Stimulated activated CD8-positive, alpha-beta memory T cell treated with anti-CD3 and anti-CD28 coated beads, Interleukin-7, amount 100 ng/mL, for 1 hour (primary cell): ENCODE measurements at places on chromosomes 2 and 18.

DNA sequence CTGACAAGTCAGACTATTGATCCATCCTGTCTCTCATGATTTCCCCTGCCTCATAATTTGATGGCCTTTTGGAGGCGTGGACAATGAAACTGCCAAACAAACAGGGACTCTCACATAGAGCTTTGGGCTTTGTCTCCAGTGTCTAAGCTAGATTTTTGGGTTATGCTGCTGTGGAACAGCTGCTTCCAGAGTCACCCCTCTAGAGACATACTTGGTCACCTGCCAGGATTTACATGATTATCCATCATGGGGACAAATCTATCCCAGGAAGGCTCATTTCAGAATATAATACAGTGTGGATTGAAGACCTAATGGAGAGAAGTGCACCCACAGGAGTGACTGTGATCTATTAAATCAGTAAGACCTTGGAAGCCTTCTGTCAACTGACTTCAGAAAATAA, 159.6 kb downstream of the SLC8A1 start:
- DNase-seq = no peak

DNA sequence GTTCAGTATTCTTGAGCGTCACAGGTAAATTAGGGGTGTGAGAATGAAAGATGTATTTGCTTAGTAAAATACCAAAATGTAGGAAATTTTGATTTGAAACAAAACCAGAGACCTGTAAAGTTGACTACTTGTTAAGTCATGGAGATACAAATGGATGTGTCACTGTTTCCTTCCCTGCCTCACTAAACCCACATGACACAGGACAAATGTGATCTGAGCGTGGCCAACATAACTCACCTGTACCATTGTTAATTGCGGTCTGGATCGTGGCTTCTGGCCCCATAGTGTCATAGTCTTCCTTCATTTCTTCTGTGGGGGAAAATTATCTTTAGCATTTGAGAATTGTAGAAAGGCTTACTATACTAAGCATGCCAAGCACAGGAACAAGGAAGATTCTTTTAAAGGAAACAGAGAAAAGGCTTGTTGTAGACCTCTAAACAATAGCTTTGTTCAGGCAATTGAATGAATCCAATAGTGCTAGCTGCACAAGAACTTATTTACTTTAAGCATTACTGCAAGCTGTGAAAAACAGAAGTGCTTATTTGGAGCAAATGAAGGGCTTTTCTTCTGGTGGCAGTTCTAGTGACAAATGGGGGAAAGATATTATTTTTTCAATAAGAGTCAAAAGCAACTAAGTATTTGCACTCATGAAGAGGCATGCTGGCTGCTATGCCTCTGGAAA, 95.2 kb downstream of the ZEB2 start:
- DNase-seq = no peak

DNA sequence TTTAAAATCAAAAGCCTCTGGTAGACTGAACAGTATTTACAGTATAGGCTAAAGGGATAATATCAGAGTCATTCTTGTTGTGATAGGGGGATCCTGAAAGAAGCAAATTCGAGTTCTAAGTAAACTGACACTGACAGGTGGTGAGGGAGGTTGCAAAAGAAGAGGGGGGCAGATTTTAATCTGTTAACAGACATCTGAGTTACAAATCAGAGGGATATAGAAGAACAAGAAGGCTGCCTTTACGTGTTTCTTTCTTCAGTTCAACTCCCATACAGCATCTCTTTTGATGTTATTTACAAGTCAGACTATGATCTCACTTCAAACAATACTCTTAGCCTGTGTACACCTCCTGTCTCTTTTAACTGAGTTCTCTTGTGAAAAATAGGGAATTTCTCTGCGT, 16.3 kb upstream of the ITGA4 start:
- no peak for DNase-seq

DNA sequence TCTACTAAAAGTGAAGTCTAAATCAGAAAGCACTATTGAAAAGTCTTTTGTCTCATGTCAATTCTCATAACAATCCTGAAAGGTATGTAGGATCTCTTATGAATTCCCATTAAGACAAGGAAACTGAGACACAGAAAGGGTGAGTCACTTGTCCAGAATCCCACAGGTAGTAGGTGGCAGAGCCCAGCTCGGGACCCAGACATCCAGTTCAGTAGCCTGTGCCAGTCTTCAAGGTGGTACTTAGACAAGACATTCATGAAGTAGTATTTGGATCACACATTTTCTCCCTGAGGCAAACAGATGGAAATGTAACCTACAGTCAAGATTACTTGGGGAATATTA, 14.8 kb upstream of the PARD3B start:
- no peak for DNase-seq

GRCh38 chr2:16862471-16862870, 196.8 kb upstream of the CYRIA start:
- DNase-seq = no peak

- no peak for DNase-seq
Measured at GRCh38 chr2:21220930-21221329, 97.2 kb downstream of the TDRD15 start.

DNA sequence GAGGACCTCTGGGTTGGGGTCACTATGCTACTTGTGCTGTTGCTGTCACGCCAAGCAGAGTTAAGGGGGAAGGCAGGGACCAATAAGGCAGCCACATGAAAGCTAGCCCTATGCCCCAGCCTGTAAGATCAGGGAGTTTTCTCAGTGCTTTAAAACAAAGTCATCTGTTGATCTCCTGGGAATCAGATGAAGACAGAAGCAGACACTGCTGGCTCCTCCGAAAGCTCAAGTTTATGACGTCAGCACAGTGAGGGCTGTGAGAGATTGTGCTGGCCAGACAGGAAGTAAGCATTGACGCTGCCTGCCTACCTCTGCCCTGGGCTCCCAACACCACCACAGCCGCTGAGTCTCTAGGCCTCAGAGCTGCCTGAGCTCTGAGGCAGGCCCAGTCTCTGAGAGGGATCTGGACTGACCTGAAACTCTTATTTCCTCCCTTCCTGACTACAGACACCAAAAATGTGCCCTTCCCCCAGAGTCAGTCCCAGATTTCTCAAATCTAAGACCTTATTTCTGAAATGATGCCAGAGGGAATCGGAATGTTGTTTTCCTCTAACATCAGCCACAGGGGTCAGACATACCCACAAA, 118.1 kb upstream of the EPAS1 start:
- DNase-seq = peak; percentile 12

GRCh38 chr18:8215741-8216140, 393.5 kb upstream of the RAB12 start:
- DNase-seq = no peak

DNA sequence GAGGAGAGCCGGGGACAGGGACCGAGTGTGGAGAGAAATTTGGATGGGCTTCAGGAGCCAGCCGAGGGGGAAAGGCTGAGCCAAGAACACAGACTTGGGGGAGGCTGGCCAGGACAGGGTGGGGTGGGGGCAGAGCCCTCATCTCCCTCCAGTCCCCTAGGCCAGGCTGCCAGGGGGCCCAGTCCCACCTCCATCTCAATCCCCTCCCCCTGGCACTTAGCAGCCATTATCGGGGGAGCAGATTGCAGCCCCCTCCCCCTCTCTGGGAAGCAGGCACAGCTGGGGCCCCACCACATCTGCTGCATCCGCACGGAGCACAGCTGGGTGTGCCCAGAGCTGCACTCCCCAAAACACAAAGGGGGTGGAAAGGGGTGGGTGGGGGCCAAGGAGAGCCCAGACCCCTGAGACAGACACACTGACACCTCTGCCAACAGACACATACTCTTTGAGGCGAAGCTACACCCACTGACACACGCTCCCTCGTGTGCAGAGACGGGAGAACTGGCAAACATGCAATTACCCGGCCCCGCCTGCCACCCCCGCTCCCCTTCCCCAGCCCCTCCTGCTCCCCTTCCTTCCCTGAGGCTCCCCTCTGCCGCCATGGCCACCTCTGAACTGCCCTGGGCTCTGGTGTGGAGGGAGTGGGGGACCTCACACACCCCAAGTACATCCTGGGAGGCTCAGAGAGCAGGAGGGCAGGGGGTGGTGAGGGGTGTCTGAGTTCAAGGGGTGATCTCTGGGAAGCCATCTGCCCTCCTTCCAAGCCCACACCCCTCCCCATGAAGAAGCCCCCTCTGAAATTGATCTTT, 5.1 kb upstream of the ASIC4 start:
- DNase-seq = no peak

- no peak for DNase-seq
Measured at GRCh38 chr2:120497261-120497977, 151.5 kb downstream of the INHBB start.

- DNase-seq = no peak
Measured at GRCh38 chr2:85247610-85248009, 80.2 kb downstream of the TGOLN2 start.

GRCh38 chr2:86203614-86204013, 4.4 kb downstream of the MRPL35 start:
- DNase-seq = no peak

DNA sequence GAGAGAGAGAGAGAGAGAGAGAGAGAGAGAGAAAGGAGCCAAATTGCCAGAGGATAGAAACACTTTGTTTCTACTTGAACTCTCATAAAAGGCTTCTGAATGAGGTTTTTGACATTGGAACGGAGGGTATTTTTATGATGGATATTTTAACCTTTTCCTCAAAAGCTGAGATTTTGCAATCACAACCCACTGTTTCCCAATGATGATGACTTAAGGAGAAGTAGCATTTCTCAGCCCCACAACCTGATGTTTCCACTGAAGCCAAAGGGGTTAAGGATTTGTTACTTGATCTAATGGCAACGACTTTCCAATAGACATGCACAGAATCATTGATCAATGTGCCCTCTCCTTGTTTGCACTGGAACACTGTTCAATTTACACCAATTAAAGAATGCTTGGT, 67.1 kb upstream of the POU3F3 start:
- no peak for DNase-seq

DNA sequence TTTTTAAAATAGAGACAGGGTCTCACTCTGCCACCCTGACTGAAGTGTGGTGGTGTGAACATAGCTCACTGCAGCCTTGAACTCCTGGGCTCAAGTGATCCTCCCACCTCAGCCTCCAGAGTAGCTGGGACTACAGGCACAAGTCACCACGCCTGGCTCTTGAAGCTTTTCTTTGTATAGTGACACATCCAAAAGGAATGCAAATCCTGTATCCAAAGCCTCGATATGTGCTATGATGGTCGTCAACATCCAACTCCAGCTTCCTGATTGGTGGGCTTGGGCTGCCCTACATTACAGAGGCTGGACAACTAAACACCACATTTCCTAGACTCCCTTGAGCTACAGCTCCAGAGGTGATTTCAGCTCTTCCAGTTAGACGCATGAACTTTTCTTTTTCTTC, 101.7 kb upstream of the PGAP1 start:
- no peak for DNase-seq

DNA sequence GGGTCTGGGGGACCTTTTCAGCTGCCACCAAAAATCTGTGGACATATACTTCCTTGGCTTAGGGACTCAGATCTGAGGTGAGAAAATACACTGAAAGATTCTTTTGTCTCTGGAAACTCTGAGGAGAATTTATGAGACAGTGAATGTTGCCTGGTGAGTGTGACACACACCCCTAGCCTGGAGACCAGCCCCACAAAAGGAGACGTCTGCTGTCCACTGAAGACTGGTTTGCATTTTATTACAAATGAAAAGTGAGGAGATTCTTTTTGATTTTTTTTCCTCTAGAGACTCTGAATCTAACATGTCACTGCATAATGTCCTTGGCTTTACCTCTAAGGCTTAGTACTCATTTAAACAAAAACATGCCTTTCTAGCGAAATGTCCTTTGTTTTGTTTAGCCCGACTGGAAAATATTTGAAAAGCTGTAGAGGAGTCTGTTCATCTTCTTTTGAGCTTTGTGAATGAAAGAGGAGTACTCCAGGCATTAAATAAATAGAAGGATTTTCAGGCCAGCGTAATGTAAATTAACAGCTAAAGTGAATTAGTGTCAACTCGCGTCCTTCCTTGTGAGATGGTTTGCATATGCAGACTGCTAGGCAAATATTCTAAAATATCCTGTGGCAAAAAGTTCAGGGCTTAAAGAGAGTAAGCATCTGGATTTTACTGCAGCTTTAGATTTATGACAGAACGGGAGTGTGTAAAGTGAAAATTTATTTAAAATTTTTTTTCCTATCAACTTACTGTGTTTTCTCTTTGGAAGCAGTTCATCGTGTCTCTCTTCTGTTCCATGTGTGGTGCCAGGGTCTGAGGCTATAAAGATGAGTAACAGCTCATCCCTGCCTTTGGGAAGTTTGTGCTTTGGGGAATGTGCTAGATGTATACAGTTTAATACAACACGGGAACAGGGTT, 125.4 kb downstream of the VWA3B start:
- DNase-seq = no peak

DNA sequence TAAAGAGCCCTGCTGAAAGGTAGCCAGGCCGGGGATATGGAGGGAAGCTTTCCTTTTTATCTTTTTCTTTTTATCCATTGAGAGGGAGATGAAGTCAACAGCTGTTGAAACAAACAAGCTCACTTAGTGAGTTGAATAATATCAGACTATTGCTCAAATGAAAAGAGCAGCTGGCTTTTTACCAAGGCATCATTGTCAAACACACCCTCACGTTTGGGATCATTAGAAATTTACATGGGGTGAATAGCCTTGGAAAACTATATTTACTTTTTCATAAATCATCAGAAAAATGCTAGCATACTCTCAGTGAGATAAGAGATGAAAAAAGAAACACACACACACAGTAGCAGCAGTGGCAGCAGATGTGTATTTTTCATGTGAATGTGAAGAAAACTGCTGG, 71.5 kb upstream of the HNMT start:
- no peak for DNase-seq

GRCh38 chr2:43391878-43392215, 165.4 kb upstream of the ZFP36L2 start:
- DNase-seq = no peak

GRCh38 chr2:191933307-191934105, 86.6 kb upstream of the CAVIN2 start:
- no peak for DNase-seq

DNA sequence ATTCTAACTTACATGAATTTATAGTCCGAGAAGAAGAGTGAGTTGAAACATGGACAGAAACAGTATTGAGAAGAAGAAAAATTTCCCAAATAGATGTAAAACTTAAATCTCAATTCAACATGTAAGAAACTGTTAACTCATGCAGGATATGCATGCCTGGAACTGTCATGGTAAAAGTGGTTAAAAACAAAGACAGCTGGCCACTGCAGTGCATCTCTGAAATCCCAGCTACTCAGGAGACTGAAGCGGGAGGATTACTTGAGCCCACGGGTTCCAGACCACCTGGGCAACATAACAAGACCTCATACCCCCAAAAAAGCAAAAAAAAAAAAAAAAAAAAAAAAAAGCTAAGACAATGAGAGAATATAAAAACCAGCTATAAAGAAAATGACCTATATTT, 93.0 kb upstream of the TTC27 start:
- DNase-seq = no peak

DNA sequence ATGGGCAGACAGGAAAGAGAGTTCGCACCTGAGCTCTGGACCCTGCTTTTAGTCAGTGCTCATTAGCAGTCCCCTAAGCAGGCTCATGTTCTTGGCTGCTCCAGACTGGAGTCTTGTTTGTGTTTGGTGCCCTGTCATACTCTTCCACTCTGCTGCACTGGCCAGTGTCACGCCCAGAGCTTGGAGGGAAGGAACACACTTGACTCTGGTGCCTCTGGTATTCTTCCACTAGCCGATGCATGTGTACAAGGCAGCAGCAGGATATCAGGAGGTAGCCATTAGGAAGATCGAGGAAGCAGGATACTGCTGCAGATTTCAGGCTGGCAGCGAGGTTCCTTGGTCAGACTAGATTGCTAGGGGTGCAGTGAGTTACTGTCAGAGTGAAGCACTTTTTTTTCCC, 81.4 kb upstream of the B3GNT2 start:
- DNase-seq = no peak
